ENCODE measurements at places on chromosomes 16 and 17.

DNA sequence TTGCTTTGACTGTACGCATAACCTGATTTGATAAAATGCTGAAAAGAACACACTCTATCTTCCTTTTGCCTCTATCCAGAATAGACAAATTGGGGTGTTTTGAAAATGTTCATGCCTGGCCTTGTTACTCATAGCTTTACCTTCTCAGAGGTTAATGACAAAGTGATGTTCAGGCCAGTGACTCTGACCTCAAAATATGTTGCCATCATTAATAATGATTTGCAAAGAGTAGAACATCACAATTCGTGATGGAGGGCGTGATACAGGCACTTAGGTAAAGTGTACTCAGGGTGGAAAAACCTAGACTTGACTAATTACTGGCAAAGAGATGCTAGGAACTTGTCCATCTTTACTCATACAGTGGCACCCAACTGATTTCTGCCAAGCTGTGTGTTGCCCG lies 656.6 kb upstream of the SOX9 start:
- no peak for DNase-seq

GRCh38 chr16:3485821-3486505 lies 9.3 kb downstream of the C16orf90 start:
- DNase-seq, result no peak

- no peak for DNase-seq
These were observed 36.5 kb upstream of the VWA3A start for GRCh38 chr16:22055881-22056280.

DNA sequence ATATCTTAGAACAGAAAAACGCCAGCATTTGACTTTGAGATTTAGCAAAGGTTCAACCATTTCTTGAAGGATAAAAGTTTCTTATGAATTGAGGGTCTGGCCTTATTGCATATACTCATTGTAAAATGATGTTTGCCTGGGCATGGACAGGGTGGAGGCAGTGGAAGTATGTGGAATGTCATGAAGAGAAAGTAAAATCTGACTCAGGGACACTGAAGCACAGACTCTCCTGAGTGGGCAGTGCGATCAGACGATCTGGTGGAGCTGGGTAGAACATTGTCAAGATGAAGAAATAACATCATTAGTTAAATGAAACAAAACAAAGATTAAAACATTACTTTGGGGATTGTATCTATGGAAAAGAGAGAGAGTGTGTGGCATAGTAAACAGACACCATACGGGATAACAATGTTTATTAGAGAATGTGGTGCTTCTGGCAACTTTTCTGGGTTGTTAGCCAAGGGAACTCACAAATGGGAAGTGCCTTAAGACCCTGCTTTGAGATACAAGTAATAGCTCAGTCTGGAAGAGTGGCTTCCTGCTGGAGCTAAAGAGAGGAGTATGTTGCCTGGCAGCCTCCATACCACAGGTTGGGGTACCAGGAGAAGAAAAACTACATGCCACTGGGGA lies 4.4 kb downstream of the MAP3K3 start:
- no peak for DNase-seq

GRCh38 chr17:44137891-44138709 lies 3.6 kb upstream of the HROB start:
- DNase-seq, result peak; percentile 44

GRCh38 chr17:8724451-8724850 lies 20.2 kb downstream of the CCDC42 start:
- DNase-seq, result no peak

Measured in GM12891 (cell line).